DND-41 (cell line): ENCODE measurements at places on chromosomes 7 and 10.

DNA sequence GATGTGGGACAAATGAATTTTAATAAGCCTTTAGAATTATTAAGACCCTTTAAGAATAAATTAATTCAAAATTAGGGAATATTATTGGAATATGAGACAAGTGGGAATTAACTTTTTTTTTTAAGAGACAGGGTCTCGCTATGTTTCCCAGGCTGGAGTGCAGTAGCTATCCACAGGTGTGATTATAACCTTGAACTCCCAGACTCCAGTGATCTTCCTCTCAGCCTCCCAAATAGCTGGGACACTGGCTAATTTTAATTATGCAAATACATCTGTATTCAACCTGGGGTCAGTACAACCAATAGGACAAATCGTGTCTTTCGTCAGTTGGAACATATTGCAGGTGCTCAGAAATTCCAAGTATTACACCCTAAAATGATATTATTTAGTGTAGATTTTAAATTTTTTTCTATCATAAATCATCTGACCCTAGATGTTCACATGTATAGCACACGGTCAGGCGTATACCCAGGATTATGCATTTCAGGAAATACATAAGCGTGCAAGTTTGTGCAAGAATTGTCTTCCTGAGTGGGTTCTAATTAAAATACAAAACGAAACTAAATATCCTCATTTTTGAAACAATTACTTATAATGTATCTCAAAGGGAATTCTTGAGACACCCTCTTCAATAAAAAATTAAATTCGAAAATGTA, 1.2 kb downstream of the NT5C3A start:
- no peak for DNase-seq

GRCh38 chr7:151367284-151367683, 25.7 kb downstream of the NUB1 start:
- no peak for DNase-seq

DNA sequence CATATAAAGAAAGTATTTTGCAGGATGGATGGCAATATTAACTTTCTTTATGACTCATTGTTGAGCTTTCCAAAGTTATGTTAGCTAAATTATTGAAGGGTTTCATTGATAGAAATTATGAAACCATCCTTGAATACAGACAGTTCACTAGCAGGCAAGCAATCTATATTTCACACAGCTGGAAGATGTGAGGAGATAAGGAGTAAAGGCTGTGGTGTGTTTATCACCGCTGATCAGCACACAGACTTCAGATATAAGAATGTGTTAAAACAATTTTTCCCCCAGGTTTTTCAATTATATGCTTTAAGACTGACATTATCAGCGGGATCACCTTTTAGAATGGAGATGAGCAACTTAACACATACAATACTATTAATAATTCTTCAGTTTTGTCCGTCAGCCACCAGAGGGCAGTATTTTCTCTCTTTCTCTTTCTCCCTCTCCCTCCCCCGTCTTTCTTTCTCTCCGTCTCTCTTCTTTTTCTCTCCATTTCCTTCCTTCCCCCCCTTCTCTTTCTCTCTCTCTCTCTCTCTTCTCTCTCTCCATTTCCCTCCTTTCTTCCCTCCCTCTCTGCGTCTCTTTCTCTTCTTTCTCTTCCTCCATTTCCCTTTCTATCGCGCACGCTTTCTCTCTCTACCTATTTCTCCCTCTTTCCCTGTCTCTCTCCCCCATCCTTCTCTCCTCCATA, 62.9 kb upstream of the FAM171A1 start:
- peak; percentile 41 for DNase-seq

DNA sequence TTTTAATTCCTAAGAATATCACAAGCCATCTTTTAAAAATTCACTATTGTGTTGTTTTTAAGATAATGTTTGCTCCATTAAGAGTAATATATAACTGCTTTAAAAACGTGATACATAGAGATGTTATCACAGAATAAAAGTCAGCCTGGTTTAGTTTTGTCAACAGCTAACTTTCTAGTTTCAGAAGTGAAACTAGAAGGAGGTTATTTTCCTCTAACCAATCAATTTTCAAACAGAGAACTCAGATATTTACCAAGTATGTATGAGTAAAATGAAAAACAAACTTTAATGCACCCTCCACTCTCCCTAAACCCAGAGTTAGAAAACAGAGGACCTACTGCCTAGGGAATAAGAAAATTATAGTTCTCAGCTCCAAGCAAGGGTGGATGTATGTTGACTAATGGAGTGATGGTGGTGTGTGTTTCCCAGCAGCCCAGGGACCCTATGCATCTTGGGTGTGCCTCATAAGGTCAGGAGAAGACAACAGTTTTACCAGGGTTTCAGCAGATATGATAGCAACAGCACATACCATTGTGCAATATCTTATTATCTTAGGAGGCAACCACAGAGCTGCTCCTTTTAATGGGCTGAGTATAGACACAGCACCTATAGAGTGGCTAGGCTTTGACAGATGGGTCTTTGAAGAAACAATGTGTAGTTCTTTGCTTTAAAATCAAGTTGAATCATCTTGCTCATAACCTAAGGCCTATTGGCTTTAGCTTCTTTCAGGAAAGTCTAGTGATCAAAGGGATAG, 58.4 kb downstream of the PTPRZ1 start:
- DNase-seq = no peak

DNA sequence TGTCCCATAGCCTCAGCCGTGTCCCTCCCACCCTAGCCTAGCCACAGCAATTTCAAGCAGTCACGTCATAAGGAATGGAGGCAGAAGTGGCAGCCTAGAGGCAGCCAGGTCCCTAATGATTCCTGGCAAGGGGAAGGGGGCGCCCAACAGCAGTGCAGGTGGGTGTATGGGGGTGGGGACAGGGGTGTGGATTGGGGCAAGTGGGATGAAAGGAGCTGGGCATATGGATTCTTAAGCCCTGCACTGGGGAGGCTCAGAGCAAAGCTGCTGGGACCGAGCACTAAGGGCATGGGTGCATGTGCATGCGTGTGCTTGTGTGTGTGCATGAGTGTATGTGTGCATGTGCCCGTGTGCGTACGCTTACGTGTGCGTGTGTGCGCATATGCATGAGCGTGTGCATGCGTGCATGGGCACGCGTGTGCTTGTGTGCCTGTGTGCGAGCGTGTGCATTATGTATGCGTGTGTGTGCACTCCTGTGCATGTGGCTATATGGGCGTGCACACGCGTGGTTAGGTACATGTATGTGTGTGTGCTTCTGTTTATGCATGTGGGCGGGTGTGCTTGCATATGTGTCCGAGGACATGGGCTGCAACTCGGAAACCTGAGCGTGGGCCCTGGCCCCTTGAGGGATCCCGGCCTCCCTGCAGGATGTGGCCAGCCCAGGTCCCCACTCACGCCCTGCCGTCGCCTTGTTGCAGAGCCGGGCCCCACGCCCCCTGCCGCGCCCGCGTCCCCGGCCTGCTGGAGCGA, 34.1 kb downstream of the SH2B2 start:
- no peak for DNase-seq

GRCh38 chr10:24723386-24723787, 300 bp downstream of the ARHGAP21 start:
- peak; percentile 24 for DNase-seq

- no peak for DNase-seq
Observed at GRCh38 chr7:23593706-23594105, 3.5 kb upstream of the CCDC126 start.

GRCh38 chr10:107576746-107577145, 412.2 kb upstream of the SORCS1 start:
- no peak for DNase-seq
